Inflammatory macrophage treated with lipopolysaccharide for 1 hour (primary cell): ENCODE measurements at places on chromosomes 4 and X.

DNA sequence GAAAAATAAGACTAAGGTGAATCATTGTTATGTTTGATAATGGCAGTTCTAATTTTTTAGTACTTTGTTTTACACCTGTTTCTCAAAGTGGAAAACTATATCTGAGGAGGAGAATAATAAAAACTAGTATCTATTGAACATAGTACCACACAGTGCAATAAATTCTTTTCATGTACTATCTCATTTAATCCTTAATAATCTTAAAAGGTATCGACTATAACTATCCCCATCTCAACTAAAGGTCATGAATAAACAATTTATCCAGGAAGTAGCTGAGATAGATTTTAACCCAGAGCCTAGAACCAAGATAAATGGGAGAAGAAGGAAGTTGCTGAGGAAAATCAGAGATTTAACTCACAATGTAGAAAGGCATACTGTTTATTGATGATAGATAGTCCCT is 2.5 kb downstream of the CHIC2 start:
- no peak for DNase-seq

GRCh38 chr4:139656614-139657486 is 8.8 kb upstream of the MGST2 start:
- DNase-seq, result peak; percentile 60

GRCh38 chr4:55545641-55546505 is 836 bp downstream of the CLOCK start:
- DNase-seq, result peak; percentile 83

GRCh38 chr4:47101453-47101852 is 70.1 kb downstream of the GABRB1 start:
- no peak for DNase-seq

DNA sequence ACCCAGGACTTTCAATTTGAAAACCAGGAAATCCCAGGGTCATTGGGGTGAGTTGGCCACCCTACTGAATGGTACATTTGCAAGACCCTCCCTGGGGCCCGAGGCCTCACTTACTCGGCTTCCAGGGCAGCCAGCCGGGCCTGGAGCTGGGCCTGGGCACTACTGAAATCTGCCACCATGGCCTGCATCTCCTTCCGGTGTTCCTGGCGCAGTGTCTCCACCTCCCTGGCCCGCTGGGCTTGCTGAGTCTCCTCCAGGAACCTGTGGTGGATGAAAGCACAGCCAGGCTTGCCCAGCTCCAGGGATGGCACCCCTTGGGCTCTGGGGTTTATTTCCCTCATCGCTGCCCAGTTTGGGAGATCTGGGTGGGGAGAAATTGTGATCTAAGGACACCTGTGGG is 24.7 kb downstream of the MED28 start:
- no peak for DNase-seq

DNA sequence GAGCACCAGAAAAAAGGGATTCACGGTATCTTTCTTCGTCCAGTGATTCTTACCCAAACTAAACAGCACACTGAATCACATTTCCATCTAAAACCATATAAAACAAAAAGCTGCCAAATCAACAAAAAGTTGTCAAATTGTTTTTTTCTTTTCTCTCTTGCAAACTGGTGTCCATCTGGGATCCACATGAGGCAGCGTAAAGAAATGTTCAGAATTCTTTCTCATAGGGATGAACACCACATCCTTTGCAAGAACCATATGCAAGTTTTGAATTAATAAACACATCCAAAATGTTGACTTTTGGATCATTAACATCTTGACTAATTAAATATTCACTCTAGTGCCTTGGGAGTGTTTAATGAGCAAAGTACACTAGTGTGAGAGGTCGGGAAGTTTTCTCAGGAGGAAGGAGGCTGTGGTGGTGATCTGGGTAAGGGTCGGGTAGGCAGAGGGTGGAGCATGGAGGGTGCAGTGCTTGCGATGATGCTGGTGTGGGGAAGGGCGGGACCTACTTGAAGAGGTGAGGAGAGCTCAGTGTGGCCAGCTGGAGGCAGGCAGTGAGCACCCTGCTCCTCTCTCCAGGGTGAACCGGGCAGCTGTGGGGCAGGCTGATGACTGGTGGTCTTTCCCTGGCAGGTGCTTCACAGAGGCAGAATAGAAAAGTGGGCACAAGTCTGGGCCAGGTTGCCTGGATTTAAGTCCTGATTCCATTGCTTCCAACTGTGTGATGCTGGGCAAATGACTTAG is 72.8 kb downstream of the NSUN7 start:
- DNase-seq, result no peak

- no peak for DNase-seq
Observed at GRCh38 chrX:153780678-153781427, at the start of gene SRPK3. TSS of gene SRPK3 (plus strand) at chrX:153781041. CDS start at chrX:153781087, 46 bp downstream.

DNA sequence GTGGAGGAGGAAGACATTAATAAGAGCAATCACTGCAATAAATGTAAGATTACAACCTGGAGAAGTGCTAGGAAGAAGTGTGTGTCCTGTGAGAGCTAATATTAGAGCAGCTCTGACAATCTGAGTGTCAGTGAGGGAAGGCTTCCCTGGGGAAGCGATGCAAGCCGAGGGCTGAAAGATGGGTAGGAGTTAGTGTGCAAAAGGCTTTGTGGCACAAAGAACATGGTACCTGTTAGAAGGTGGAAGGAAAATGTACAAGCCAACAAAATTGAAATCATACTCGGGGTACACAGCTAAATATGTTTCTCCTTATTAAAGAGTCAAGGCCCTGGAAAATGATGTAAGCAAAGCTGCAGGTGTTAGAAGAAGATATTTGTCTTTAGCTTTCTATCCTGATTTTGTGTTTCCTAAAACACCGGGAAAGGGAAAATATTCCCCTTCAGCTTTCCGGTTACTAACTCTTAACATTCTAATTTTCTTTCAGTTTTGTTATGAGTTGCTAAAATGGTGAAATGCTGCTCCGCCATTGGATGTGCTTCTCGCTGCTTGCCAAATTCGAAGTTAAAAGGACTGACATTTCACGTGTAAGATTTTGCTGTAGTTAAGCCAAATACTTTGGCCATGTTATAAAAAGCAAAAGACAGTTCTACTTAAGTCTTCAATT is 808 bp downstream of the THAP6 start:
- no peak for DNase-seq

DNA sequence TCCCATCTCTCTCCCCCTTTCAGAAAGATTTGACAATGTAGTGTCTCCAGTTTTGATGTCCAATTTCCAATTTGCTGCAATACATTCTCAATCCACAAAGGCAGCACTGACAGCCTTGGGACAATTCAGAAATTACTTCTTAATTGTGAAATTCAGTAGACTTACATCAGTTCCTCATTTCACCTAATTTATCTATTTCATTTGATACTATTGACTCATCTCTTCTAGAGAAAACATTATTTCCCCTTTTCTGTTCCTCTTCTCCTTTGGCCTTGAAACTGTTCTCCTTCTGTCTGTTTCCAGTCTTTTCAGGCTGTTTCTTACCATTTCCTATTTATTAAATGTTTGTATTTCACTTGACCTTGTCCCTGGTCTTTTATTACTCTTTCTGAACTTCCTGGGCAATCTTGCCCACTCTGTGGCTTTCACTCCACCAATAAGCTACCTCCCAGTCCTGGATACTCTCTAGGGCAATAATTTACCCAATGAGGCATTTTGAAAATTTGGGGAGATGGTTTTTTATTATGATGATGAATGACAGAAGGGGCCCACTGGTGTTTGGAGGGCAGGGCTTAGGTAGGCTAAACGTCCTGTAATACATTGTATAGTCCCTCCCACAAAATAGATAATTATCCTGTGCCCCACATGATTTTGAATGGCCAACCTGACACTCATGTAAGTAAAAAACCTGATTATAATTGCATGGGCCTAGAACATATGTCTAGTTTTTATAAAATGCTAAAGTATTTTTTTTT is 498.0 kb upstream of the BOD1L1 start:
- DNase-seq, result peak; percentile 91

- no peak for DNase-seq
Observed at GRCh38 chr4:18419780-18420179, 398.2 kb upstream of the LCORL start.

- no peak for DNase-seq
Observed at GRCh38 chr4:182973941-182974340, 56.8 kb upstream of the DCTD start.

DNA sequence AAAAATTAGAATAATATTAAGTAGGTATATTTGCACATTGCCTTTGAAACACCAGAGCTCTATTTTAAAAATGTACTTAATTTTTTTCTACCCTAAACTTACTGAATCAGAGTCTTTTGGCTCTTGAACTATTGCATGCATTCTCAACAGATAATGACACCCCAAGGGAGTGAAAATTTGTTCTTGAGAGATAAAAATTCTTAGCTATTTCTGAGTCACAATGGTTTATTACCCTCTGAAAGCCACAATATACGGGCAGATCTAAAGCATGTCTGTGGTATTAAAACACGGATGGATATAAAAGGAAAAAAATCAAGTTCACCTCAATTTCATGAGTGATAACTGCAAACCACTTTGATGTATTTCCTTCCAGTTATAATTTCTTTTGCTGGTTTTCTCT is 636.3 kb upstream of the FTHL17 start:
- no peak for DNase-seq

- no peak for DNase-seq
Observed at GRCh38 chrX:39576041-39576872, 521.5 kb downstream of the BCOR start.

DNA sequence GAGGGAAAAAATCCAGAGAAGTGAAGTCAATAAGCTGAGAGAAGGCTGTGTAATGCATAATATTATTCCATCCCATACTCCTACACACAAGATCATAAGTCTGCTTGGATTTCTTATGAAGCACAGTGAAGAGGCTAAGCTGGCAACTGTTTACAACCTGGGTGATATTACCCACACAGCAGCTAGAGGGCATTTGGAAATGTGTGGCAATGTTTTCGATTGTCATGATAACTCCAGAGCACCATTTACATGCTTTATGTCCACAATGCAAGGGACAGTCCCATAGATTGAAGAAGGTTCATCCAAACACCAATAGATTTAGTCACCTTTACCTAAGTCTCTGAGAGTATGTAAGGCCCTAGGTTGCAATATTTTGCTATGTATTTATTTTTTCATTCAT is 412.2 kb downstream of the PPP3CA start:
- DNase-seq, result no peak

DNA sequence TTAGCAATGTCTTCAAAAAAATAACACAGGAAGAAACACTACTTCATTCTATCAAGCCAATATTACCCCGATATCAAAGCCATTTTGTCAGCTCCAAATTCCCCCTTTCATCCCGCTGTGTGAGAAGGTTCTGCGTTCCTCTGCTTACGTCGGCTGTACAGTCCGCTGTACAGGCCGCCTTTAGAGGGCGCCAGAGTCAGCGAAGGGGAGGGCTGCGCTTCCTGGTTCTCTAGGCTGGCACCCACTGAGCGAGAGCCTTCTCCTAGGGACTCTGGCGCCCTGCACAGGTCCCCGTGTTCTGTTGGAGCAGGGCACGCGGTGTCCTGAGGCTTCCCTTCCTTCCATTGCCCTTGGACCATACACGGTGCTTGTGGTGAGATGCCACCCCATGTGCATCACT is 25.3 kb upstream of the CT45A1 start:
- DNase-seq, result no peak

DNA sequence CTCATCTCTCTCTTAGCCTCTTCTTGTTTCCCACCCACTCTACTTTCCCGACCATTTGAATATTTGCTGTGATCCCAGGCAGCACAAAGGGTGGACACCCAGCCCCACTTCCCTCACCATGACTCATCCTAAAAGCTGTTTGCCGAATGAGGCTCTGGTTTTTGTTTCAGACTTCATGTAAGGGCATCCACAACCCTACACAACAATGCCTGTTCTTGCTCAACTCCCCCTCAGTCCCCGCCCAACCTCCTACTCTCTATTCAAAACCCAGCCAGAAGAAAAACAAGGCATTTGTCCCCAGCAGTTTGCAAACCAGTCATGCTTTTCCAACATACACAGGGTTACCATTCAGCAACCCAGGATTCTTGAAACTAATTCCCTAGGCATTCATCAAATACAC is 516.5 kb upstream of the CNKSR2 start:
- no peak for DNase-seq

- DNase-seq, result no peak
Observed at GRCh38 chr4:22030881-22031280, 82.3 kb upstream of the KCNIP4 start.

DNA sequence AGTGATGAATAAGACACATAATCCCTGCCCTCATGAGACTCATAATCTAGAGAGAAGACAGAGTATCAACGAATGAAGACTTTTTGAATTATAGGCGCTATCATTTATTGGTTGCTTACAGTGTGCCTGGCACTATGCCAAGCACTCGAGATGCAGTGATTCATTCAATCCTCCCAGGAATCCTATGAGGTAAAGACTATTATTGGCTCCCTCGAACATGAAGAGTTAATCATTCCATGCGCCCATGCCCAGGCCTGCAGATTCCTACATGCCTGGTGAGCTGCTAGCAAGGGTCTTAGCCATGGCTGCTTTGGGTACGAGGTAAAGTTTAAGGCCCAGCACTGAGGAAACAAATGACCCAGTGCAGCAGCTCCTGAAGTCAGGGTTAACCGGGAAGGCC is 47.0 kb downstream of the TEX13B start:
- no peak for DNase-seq

DNA sequence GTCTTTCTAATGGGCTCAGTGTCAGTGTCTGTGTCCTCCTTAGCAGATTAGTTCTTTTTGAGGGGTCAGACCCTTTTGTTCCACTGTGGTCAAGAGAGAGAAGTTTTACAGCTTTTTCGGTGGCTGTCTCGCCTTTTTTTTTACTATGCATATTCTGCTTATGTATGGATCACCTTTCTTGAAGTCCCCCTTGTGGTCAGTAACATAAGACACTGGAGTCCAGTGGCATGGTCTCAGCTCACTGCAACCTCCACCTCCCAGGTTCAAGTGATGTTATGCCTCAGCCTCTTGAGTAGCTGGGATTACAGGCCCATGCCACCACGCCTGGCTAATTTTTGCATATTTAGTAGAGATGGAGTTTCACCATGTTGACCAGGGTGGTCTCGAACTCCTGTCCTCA is 54.0 kb upstream of the PGRMC2 start:
- DNase-seq, result no peak

GRCh38 chrX:134601240-134601765 is 57.0 kb downstream of the PLAC1 start:
- DNase-seq, result no peak

GRCh38 chr4:183830438-183830985 is 74.6 kb upstream of the STOX2 start:
- peak; percentile 93 for DNase-seq

- DNase-seq, result peak; percentile 22
Observed at GRCh38 chr4:52638717-52639116, 20.4 kb downstream of the USP46 start.

DNA sequence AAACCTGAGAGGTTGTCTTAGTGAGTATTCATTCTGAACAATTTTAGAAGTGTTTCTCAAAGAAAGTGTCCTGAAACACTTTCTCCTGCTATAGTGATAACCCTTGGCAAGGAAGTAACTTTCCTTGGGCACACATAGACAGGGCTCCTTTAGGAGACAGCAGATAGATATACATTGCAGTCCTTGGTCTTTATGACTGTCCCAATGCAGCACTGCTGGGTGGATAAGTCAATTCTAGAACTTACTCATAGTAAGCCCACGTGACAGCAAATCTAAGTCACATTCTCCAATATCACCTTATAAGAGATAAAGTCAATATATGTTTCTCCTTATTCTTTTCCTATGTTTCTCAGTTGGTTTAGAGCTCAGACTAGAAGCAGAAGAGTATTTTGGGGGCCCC is 46.7 kb downstream of the GPRASP3 start:
- no peak for DNase-seq

- DNase-seq, result no peak
Observed at GRCh38 chrX:148811236-148811635, 310.8 kb downstream of the AFF2 start.
